ENCODE measurements at places on chromosomes 12 and 14.

- no peak for DNase-seq
These were observed 46.2 kb downstream of the BCAT1 start for GRCh38 chr12:24902511-24903328.

GRCh38 chr12:48794870-48795269 is 6.0 kb upstream of the ADCY6 start:
- no peak for DNase-seq

DNA sequence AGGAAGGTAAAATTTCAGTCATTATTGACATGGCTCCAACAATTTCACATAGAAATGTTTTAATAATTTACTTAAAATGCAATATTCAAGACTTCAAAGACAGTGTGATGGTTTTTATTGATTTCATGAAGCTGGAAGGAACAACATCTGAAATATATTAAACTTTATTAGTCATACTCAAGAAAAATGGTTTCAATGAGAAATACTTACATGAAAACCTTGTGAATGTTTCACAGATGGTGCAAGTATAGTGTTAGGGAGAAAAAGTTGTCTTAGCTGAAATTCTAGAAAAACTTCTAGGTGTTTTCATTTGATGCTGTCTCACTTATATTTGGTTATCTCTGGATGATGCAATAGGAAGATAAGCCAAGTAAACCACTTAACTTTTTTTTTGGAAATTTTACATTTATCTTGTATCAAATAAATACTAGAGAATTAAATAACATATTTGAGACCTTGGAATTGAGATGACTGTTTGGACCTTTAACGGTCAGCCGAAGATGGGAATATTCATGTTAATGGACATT is 65.5 kb downstream of the PELI2 start:
- no peak for DNase-seq

DNA sequence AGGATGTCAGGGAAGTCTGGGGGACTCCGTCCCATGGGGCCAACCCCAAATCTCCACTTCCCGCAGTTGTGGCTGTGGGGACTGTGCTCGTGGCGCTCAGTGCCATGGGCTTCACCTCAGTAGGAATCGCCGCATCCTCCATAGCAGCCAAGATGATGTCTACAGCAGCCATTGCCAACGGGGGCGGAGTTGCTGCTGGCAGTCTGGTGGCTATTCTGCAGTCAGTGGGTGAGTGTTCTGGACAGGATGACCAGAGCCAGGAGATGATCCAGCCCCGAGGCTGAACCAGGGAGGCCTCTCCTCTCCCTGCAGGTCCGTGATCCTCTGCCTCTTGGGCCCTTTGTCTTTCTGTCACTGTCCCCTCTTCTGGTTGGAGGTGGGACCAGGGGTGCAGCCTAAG is 8.8 kb upstream of the IFI27 start:
- no peak for DNase-seq

- no peak for DNase-seq
These were observed 18.3 kb downstream of the NOC4L start for GRCh38 chr12:132162508-132163031.

- DNase-seq: no peak
These were observed 46.9 kb downstream of the ACTN1 start for GRCh38 chr14:68932231-68932630.

- DNase-seq: no peak
These were observed 134.9 kb upstream of the MAX start for GRCh38 chr14:65237023-65237814.

GRCh38 chr14:86311151-86311550 is 781.2 kb downstream of the FLRT2 start:
- no peak for DNase-seq

DNA sequence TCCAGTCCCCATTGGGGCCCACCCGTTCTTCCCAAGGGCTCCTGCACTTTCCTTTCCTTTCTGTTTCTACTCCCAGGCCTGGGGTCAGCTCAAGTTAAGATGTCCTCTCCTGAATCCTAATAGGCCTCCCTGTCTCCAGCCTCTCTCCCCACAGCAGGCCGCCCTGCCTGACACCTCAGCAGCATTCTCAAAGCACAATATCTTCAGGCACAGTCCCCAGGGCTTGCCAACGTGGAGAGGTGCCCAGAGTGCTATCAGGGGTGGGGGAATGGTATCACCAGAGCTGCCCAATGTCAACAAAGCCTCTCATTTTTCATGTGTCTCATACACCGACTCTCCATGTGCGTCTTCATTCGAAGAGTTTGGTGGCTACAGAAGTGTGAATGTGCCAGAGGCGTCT is 123.0 kb downstream of the FOXN3 start:
- DNase-seq: no peak

GRCh38 chr12:49272790-49273725 is 8.2 kb downstream of the TUBA1C start:
- DNase-seq: no peak

DNA sequence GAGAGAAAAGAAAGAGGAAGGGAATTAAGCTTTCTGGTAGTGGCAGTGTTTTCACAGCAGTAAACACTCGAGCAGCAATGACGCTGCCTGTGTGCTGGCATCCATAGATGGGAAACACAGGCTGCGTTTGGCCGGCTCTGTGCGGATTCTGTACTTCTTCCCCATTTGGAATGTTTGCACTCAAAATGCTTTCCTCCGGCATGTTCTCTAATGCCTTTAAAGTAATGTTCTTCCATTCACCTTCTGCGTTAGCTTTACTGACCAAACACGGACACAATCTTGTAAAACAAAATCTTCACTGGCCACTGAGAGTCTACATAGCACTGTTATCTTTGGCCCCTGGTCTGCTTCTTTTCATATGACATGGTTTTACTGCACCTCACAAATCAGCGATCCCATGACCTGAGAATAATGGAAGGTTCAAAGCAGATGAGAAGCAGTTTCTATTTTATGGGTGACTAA is 31.4 kb downstream of the DCP1B start:
- no peak for DNase-seq

- DNase-seq: no peak
These were observed 8.1 kb downstream of the PRKAB1 start for GRCh38 chr12:119676022-119676421.

DNA sequence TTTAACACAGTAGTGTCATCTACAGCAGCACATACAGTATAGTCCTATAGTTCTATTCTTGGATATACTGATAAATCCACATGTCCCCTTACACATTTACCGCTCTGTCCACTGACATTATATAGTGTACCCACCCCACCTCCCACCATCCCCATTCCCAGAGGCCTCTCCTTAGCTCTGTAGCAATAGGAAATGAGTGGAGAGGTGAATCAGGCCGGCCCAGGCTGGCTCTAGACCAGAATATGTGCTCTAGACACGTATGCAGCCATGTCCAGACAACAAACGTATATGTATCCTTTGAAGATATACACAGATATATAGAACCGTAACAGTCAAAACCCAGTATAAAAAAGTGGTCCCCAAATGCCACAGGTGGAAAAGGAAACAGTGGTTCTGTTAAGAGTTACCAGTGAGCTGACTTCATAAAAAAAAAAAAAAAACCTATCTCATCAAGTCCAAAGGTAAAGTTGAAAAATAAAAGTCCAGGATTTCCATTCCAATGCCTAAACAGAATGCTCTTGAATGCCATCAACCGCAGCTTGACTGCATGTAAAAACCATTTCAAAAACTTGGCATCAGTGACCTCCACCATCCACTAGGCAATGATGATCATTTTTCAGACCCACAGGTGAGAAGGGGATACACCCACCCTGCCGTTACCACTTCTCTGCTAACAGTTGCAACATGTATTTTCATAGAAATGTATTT is 16.7 kb downstream of the EGLN3 start:
- no peak for DNase-seq

DNA sequence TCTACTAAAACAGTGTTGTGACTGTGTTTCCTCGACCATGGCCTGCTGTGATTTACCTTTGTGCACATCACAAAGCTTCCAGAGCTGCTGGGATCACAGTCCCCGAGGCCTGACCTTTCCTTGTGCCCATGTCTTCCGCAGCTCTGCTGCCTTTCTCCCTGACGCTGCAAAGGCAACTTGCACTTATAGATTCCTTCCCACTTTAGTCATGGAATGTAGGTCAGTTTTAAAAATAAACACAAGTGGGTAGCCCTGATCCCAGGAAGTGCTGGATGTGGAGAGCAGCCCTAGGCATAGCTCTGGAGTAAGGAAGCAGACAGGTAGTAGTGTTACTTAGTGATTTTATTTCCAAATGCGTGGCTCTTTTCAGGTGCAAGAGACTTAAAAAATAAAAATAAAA is 825.7 kb downstream of the AACS start:
- no peak for DNase-seq

DNA sequence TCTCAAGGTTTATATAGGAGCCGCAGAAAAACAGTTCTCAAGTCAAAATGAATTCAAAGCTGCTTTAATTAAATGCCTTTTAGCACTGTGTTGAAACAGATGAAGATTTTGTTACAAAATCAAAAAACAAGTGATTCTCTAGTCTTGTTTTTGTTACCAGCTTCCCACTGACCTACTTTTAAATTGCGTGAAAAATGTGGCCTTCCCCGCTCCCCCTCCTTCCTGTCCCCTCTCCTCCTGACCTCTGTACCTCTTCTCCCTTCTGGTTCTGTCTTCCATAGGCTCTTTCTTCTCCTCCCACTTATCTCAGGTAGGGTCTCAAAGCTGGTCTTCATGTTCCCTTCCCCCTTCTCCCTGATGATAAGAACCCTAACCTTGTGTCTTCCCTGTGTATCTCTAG is 90.0 kb upstream of the MDM1 start:
- no peak for DNase-seq

- DNase-seq: no peak
These were observed 254.4 kb upstream of the SFSWAP start for GRCh38 chr12:131456301-131457027.

GRCh38 chr14:29925736-29926135 is 1.9 kb downstream of the PRKD1 start:
- no peak for DNase-seq

- no peak for DNase-seq
These were observed 130.1 kb downstream of the KITLG start for GRCh38 chr12:88450136-88450535.

DNA sequence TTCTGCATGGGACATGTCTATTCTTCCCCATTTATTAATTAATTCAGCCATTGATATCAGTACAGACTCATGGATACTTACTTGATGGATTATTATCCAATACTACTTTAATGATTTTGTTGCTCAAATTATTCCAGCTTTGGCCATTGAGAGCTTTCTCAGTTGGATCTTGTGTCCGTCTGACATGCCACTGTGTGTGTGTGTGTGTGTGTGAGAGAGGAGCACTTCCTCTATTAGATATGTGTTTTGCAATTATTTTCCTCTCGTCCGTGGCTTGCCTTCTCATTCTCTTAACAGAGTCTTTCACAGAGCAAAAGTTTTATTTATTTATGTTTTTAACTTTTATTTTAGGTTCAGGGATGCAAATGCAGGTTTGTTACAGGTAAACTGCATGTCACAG is 194.2 kb downstream of the ADGRD1 start:
- DNase-seq: no peak

GRCh38 chr12:80590085-80590484 is 117.3 kb upstream of the MYF6 start:
- no peak for DNase-seq

GRCh38 chr12:106133136-106134087 is 5.3 kb downstream of the NUAK1 start:
- DNase-seq: no peak

DNA sequence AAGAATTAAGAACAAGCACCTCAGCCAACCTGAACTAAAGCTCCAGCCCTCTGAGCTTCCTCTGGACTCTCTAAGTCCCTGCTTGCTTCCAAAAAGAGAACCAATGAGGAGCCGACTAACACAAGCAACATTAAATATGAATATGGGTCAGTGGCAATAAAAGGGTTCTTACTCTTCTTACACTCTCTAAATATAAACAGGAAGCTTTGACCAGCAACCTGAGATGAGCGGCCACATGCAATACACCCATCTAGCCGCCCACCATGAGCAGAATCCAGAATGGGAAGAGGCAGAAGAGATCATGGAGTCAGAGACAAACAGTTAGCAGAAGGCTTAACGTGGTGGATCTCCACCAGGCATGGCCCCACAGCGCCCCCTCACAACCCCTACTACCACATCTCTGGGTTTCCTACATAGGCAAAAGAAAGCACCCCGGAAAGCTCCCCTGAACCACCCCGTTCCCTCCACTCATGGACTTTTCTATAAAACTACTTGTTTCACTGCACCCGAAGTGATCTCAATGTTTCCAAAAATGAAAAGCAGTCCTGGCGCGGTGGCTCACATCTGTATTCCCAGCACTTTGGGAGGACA is 59.4 kb downstream of the TTC7B start:
- DNase-seq: no peak

GRCh38 chr12:68905733-68906132 is 27.2 kb downstream of the CPM start:
- no peak for DNase-seq

- DNase-seq: no peak
These were observed 42.7 kb downstream of the SUSD6 start for GRCh38 chr14:69654116-69654515.

- DNase-seq: no peak
These were observed 89.7 kb downstream of the TMCC3 start for GRCh38 chr12:94560431-94561221.

GRCh38 chr14:100028990-100029677 is 36.1 kb upstream of the EVL start:
- no peak for DNase-seq

DNA sequence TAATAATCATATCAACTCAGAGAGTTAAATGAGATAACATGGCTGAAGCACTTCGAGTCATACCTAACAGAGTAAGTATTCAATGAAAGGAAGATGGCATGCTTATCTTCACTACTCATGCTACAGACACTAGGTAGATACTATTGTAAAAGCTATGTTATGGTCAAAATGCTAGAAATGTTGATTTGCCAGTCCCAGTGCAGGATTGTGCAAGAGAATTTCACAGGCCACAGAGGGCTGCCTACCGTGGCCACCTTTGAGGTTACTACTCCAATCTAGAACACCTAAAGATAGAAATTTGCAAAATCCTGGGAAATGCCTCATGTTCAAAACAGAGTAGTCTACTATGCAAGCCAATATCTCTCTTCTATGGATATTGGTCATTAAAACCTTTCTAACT is 75.3 kb upstream of the PLEKHG7 start:
- DNase-seq: no peak

- no peak for DNase-seq
These were observed 73.8 kb upstream of the OSBPL8 start for GRCh38 chr12:76633415-76633814.

DNA sequence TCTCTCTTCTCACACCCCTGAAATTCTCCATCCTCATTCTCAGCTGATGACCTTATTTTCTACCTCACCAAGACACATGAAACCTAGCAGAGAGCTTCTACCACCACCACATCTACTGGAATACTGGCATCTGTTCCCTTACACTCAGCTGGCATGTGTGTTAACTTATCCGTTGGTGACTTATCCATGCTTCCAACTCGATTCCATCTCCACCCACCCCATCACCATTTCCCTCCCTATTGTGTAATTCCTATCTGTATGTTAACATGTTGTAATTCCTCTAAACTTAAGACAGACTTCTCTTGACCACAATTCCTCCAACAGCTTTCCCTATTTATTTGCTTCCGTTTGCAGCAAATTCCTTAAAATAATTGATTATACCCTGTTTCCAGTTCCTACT is 15.4 kb downstream of the C1S start:
- DNase-seq: no peak

- no peak for DNase-seq
These were observed 5.1 kb downstream of the ARL6IP4 start for GRCh38 chr12:122985338-122986257.
